Activated T-cell treated with anti-CD3 and anti-CD28 coated beads for 48 hours (primary cell): ENCODE measurements at places on chromosomes 5 and 9.

DNA sequence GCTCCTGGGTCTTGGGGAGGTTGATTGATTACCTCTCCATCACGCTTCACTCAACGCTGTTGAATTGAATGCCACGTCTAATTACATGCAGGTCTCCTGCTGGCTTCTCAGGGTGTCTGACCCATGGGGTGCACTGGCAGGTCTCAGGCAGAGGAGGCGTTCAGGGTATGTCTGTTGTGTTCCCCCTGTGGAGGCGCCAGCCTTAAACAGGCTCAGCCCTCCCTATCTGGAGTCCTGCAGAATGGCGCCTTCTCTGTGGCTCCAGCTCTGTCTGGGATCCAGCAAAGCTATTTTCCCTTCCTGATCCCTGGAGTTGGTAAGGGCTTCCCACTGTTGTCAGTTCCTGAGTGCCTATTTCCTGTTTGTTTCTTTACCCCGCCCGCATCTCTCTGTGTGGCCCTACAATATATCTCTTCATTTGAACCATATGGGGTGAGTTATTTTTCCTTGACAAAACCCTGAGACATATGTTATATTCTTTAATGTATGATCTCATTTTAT, 150.0 kb downstream of the NTRK2 start:
- no peak for DNase-seq

- DNase-seq: no peak
These were observed 34.3 kb upstream of the EIF4EBP3 start for GRCh38 chr5:140513124-140513523.

GRCh38 chr5:157300564-157300963, 34.6 kb downstream of the CYFIP2 start:
- DNase-seq: no peak

DNA sequence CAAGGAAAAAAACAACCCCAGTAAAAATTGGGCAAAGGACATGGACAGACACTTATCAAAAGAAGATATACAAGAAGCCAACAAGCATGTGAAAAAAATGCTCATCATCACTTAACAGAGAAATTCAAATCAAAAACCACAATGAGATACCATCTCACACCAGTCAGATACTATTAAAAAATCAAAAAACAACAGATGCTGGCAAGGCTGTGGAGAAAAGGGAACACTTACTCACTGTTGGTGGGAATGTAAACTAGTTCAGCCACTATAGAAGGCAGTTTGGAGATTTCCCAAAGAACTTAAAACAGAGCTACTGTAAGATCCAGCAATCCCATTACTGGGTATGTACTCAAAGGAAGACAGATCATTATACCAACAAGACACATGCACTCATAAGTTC, 157.4 kb downstream of the EDIL3 start:
- no peak for DNase-seq

GRCh38 chr9:125902831-125903512, 155.8 kb downstream of the PBX3 start:
- DNase-seq: no peak

DNA sequence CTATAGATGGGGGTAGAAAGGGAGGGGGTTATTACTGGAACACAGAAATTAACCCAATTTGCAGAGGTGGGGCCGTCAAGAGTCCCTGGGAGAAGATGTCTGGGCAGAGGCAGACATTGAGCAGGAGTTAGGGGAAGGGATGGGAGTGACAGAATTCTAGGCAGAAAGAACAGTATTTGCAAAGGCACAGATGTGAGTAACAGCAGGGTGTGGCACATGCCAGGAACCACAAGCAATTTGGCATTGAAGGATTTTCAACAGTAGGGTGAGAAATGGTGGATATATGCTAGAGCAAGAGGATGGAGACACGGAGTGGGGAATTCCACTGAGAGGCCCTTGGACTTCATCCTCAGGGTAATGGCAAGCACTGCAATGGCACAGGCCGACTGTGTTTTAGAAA, 71.6 kb upstream of the FRRS1L start:
- DNase-seq: no peak

- no peak for DNase-seq
These were observed 284.3 kb downstream of the TAF11L14 start for GRCh38 chr5:17918373-17919104.
